ENCODE measurements at places on chromosomes 6 and 20.
A peak's percentile ranks its signal among the peaks of the same experiment; 100 is the strongest.

- no peak for DNase-seq
These were observed 18.2 kb downstream of the MAS1 start for GRCh38 chr6:159908979-159909378.

DNA sequence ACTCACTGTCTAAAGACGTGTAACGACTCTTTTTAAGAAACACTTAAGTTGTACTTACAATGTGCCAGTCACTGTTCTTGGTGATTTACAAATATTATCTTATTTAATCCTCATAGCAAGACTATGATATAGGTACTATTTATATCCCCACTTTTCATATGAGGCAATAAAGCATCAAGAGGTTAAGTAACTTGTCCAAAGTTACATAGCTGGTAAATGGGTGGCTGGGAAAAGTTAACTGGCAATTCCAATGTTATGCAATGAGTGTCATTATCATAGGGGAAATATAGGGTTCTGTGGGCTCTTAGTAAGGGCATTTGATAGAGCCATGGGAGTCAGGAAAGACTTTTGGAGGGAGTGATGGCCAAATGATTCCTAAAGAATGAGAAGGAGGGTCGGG, 21.4 kb upstream of the RIPOR2 start:
- DNase-seq: no peak

- DNase-seq: no peak
These were observed 94.9 kb downstream of the TINAG start for GRCh38 chr6:54403096-54403495.

DNA sequence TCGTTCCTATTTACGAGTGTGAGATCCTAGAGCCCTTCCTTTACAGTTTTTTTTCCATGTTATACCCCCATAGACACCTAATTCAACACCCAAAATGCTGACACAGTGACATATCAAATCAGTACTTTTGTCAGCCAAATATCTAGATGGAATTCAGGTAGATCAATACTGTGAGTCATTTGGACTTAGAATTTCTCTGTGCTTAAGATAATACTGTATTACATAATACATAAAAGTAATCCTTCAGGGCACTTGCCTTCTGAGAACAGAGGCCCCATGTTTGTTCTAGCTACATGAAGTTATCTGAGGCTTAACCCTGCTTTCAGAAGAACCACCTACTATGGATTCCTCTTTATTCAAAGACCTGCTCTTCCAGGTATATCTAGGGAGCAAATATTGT, 623.1 kb downstream of the PHF3 start:
- DNase-seq: no peak

- no peak for DNase-seq
These were observed 3.7 kb upstream of the MED23 start for GRCh38 chr6:131631625-131632289.

- no peak for DNase-seq
These were observed 545.6 kb downstream of the C6orf118 start for GRCh38 chr6:164763788-164764187.

GRCh38 chr6:21258665-21259064, 334.9 kb upstream of the SOX4 start:
- DNase-seq: no peak

DNA sequence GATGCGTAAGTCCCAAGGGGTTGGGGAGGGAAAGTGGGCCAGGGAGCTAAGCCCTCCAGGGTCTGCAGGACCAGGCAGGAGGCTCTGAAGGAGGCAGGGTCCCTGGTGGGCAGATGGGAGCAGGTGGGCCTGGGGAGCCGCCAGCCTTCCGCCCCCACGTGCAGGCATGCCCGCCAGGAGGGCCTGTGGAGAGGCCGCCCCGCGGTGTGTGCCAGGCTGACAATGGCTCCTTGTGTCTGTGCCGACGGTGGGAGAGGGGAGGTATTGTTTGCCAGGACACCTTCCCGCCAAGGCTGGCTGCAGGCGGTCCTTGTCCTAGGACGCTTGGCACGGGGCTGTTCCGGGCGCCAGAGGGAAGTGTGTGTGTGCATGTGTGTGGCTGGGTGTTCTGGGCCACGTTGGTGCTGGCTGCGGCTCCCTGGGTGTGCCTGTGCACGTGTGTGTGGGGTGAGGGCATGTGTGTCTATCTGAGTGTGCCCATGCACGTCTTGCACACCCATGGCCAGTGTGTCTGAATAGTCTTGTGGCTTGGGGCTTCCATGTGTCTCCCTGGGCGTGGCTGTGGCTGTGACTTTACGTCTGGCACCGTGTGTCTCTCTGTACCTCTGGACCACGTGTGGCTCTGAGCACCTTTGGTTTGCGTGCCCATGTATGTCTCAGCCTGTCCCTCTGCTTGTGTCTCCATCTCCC, 153.0 kb downstream of the CEBPB start:
- no peak for DNase-seq

DNA sequence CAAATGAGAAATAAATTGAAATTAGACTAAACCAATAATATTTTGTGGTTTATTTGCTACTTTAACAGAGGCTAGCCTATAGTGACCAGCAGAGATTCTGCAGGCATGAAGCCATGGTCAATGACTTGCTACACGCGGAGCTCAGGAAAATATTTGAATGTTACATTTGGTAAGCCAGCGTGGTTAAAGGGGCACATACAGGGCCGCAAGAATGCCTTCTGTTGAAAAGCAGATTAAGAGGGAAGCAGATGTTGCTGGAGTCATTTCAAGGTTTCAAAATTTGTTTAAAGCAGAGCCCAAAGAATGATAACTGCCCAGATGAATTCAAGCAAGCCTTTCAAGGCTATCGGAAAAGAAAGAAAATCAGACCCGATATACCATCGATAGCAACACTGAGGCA, 294.3 kb upstream of the MAN1A1 start:
- no peak for DNase-seq

GRCh38 chr6:48222241-48222640, 111.2 kb upstream of the PTCHD4 start:
- no peak for DNase-seq

DNA sequence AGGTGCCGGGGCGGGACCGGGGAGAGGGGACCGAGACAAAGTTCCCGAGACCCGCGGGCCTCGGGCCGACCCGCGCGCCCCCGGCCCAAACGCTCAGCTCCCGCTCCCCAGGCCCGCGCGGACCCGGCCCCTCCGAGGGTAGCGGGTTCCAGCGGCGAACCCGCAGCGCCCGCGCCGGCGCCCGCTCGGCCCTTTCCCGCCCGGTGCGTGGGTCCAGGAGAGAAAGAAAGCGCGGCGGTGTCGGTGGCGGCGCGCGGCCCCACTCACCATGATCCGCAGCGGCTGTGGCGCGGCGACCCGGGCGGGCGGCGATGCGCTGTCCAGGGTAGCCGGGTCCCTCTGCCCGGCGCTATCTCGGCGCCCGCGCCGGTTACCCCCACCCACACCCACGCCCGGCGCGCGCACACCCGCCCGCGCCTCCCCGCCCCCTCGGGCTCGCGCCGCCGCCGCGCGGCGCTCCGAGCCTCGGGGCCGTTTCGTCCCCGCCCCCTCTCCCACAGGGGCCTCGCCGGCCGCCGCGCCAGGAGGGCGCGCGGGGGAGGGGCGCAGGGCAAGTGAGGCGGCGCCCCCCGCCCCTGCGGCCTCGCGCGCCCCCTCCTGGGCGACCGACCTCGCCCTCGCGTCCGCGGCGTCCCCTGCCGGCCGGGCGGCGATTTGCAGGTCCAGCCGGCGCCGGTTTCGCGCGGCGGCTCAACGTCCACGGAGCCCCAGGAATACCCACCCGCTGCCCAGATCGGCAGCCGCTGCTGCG, at the start of gene ELOVL2:
Gene ELOVL2 (minus strand): TSS at position 345 of the 751 bp plus-strand sequence. CDS start 75 bp downstream, at position 270.
- DNase-seq: peak; percentile 49

DNA sequence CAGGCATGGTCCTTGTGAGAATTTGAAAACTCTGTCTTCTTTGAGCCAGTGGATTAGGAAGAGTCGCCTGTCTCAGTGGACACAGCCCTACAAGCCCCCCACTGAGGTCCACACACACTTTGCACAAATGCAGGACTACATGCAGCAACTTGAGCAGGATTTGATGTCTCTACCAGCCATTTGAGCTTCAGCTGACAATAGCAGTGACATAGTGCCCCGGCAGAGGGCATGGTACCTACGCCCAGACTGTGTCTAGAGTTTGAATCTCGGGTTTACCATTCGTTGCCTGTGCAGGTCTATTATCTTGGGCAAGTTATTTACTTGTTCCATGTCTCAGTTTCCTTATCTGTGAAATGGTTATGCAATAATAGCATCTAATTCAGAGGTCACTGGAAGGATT, 580.1 kb downstream of the TFAP2B start:
- no peak for DNase-seq

- no peak for DNase-seq
These were observed 384.3 kb downstream of the CD83 start for GRCh38 chr6:14501914-14502313.

- peak; percentile 12 for DNase-seq
These were observed 103.5 kb downstream of the LAMP5 start for GRCh38 chr20:9617940-9618339.

DNA sequence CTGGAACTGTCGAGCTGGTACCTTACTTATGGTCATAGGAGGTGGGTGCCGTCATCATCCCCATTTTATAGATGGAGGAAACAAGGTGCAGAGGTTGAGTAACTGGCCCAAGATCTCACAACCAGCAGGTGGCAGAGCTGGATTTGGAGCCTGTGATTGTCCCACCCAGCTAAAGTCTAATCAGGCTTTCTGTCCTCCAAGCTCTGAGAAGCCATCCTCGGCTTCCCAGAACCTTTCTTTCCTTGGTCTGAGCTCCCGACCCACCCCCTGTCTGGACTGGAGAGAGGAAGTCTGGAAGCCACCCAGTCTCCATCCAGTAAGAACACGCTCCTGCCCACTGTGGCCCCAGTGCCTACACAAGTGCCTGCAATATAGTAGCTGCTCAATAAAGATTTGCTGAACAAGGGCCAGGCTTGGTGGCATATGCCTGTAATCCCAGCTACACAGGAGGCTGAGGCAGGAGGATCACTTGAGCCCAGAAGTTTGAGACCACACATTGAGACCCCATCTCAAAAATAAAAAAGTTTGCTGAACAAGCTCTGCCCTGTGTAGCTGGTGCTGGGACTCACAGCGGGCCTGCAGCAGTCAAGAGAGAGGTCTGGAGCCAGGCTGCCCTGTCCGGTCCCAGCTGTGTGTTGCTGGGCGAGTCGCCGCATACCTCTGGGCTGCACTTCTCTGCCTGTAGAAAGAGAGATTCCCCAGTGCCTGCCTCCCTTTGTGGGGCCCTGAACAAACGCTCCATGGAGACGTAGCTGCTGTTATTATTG, 32.5 kb upstream of the DLGAP4 start:
- no peak for DNase-seq

- no peak for DNase-seq
These were observed 303.2 kb downstream of the PREX1 start for GRCh38 chr20:48524582-48524981.

DNA sequence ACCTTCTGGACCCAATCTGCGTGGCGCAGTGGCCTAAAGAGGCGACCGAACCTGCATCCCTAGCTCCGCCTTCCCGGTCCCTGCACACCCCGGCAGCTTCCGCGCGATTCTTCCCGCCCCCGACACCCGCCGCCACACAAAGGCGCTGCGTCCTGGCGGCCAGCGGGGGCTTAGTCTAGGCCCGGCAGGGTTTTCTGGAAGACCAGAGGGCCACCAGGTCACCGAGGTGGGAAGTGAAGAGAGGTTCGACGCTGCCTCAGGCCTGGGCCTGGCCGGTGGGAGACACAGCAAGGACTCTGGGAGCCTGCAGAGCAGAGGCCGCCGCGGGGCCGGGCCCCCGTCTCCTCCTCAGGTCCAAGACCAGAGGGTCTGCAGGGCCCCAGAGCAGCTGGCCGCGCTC, 154.9 kb downstream of the OR2B2 start:
- no peak for DNase-seq

GRCh38 chr6:16903470-16903869, 142.2 kb upstream of the ATXN1 start:
- no peak for DNase-seq

DNA sequence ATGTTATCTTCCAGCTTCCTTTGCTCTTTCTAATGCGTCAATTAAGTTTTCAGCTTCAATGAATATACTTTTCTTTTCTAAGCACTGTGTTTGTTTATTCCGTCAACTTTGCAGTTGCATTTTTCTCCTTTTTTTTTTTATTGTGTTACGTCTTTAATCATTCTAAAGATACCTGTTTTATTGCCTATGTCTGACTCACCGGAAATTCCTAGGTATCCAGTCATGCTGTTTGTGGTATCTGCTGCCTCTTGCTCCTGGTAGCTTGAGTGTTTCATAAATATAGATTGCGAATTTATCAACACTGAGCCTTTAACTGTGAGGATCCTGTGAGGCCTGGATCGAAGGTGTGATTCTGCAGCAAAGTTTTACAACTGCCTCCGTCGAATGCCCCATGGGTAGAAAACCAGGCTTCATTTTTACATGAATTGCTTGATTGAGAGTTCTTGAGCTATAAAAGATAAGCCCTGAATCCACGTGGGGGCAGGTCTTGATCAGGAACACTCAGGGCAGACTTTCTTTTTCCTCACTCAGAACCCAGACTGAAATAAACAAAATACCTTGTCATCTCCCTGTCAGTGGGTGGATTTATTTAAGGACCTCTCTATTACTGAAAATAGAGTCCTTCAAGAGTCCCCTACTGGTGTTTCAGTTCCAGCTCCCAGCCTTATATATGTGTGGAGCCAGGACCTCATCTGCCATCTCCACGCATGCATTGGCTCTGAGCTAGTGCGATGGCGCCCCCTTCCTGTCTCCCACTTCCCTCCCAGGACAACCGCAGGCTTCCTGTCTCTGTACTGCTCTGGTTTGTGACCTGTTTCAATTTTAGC, 60.1 kb upstream of the LRRC1 start:
- peak; percentile 7 for DNase-seq

DNA sequence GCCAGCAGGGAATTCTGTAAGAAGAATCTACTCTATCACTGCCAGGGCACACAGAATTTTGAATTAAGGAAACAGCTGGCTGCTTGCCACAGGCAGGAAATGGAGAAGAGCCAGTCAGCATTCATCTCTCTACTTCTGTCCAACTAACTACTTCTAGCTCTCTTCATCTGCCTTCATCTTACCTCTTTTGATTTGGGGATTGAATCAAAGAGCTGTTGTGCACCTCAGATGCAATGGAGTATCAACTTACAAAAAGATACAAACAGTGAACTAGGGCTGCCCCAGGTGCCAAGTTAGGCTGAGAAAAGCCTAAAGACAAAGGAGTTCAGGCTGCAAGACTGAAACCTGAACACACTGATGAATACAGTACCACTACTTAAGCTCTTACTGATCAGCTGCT, 82.0 kb downstream of the PTPRK start:
- no peak for DNase-seq

- DNase-seq: no peak
These were observed 77.1 kb upstream of the SLC22A23 start for GRCh38 chr6:3533981-3534380.

- DNase-seq: no peak
These were observed 11.0 kb downstream of the PANK2 start for GRCh38 chr20:3900187-3900604.

- no peak for DNase-seq
These were observed 347.9 kb downstream of the RFPL4B start for GRCh38 chr6:112695001-112695400.

DNA sequence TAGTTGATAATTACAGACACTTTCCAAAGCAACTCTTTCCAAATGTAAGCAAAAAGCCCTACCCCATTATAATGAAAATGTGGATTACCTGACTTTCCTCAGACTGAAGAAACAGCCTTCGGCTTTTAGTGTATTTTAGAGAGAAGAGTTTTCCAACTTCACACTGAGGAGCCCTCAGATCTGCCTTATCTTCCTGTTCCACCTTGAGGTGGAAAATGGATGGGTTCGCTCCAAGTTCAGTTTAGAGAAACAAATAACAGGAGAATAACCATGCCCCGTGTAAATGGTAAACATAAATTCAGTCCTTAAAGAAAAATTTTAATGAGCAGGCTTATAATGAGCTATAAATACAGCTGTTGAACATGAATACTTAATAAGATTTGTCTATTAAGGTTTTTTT, 21.1 kb upstream of the MTHFD1L start:
- no peak for DNase-seq

- no peak for DNase-seq
These were observed 382.4 kb upstream of the ADGRB3 start for GRCh38 chr6:68252632-68253031.

- DNase-seq: no peak
These were observed 29.4 kb upstream of the SYNCRIP start for GRCh38 chr6:85672050-85672449.
